ENCODE measurements at places on chromosomes 2 and 18.

DNA sequence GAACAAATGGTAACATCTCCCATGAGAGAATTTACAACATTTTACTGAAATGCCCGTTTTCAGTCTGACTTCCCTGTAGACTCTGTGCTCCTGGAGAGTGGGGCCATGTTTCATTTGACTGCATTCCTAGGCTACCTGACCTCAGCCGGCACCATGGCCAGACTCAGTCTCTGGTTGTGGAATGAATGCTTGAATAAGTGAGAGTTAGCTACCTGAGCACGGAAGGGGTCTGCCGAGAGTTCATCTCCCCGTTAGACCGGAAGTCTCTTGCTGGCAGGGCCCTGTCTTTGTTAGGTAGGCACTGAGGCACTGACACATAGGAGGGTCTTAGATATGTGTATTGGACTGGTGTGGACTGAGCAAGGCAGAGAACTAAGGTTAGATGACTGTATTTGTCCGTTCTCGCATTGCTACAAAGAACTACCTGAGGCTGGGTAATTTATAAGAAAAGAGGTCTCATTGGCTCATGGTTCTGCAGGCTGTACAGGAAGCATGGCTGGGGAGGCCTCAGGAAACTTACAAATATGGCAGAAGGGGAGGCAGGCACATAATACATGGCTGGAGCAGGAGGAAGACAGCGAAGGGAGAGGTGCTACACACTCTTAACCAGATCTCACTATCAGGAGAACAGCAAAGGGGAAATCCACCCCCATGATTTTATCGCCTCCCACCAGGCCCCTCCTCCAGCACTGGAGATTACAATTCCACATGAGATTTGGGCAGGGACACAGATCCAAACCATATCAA is 271.2 kb downstream of the GLI2 start:
- no peak for DNase-seq

DNA sequence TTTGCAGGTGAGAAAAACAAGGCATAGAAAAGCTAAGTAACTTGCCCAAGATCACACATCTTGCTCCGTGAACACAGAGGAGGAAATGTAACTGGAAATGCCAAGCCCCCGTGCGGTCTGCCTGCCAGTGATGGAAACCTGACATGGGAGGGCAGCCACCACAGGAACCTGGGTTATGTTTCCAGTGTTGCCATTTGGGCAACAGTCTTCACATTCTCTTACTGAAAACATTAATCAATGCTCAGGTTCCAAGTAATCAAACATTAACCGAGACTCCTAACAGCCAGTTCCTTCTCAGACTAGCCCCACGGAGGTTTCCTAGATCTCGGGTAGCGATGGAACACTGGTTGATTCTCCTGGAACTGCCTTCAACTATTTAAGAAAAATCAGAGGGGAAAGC is 2.5 kb downstream of the TGFA start:
- DNase-seq = no peak

DNA sequence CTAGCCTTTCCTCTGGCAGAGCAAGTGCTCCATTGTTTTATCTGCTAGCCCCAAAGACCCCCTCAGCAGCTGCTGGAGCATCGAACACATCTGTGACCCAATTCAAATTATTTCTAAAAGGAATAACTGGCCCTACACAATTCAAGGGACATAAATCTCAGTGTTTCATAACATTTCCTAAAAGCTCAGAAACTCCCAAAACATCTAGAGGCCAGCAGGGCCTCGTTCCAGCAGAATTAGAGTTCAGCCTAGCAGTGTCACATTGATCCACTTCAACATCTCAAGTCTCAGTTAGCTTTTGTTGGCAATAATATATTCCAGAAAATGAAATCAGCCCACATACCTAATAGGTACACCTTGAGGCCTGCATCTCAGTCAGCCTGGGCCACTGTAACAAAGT is 179.1 kb downstream of the ETAA1 start:
- DNase-seq = no peak

GRCh38 chr2:143150287-143150686 is 21.1 kb downstream of the ARHGAP15 start:
- no peak for DNase-seq

- DNase-seq = no peak
Measured at GRCh38 chr2:142139384-142139783, 8.6 kb upstream of the LRP1B start.

- no peak for DNase-seq
Measured at GRCh38 chr2:10446631-10447030, 1.5 kb downstream of the ODC1 start.
